ENCODE measurements at places on chromosomes 1 and 21.

GRCh38 chr1:48181669-48182367 lies 40.7 kb upstream of the SLC5A9 start:
- no peak for DNase-seq

DNA sequence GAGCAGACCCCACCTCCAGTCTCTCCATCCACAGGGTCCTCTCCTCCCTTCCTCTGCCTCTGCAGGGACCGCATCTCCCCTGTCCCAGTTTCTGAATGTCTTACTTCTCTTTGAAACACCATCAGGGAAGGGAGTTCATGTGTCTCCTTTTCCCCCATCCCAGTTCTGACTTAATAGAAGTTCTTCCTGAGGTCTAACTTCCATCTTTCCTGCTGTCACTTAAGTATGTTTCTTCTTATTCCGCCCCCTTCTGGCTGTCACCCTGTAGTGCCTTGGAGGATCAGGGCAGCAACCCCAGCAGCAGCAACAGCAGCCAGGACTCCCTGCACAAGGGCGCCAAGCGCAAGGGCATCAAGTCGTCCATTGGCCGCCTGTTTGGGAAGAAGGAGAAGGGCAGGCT lies 29.3 kb downstream of the MYOG start:
- DNase-seq = no peak

DNA sequence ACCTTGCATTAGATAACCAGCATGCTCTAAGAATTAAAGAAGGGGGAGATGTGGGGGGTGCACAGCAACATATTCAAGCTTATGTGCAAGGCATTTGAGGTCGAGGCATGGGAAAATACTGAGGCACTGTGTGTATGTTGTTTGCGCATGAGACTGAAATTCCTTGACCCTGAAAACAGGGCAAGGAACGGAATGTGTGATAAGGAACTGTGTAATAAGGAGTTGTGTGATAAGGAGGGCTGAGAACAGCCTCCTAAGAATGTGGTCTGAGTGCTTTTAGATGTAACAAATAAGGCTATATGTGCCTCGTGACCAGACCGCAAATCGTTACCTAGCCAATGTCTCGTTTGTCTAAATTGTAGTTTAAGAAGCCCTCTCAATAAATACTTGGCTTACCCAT lies 26.5 kb upstream of the ITLN1 start:
- DNase-seq = no peak

- no peak for DNase-seq
Observed at GRCh38 chr1:67097305-67097704, 37.5 kb downstream of the C1orf141 start.

DNA sequence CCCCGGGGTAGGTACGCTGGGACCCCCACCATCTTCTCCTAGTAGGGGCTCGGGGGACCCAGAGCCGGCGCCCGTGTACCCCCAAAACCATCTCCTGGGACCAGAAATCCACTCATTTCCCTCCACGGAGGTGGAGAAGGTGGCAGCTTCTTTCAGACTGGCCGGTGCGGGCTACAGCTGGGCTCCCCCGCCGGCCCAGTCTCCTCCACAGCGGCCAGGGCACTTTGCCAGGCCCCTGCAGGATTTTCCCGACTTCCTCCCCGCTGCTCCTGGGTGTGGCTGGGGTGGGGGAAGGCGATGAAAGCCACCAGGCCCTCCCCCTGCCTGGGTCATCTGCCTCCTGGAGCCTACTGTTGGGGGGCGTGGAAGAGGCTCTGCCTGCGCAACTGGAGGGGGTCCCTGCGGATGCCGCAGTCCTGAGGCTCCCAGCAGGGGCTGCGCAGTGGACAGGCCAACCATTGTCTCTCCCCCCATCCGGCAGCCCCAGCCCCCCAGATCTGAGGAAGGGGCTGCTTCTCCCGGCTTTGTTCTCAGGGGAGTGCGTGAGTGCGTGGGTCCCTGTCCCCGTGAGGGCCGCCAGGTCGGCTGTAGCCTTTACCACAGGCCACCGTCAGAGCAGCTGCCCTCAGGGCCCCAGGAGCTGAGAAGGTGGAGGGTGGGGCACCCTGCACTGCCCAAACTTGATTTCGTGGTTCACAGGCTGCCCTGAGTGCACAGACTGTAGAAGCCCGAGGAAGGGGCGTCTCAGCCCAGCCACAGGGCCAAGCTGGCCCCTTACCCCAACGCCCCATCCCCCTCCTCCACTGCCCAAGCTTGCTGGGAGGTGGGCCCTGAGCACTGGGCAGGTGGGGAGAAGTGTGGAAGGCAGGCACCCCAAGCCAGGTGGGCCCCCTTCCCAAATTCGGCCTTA lies 1.3 kb downstream of the AGRN start:
- DNase-seq = no peak

DNA sequence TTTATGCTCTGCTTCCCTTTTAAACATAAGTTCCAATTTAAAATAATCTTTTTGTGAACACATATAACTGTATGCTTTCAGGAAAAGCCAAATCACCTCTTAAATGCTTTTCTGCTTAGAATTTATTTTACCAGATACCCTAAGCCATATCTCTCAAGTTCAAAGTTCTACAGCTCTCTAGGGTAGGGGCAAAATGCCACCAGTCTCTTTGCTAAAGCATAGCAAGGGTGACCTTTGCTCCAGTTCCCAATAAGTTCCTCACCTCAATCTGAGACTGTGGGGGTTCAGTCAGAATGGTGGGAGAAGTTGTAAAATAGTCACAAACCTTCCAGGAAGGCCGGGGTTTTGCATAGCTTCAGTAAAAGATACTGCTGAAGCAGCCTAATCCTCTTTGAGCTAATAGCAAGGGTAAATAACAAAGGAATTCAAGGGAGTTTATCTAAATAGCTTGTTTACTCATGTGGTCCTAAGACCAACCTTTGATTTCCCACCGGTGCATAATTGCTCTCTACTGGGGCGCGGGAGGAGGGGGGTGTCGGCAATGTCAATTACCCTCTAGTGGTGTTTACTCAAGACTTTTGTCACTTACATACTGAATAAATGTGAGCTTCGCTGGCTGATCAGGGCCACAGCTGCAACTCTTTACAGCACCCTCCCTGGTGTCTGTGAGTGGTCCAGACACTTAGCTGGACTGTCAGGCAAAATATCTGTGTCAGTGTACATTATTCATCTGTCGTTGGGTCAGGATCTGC lies 1376.2 kb downstream of the NCAM2 start:
- no peak for DNase-seq

DNA sequence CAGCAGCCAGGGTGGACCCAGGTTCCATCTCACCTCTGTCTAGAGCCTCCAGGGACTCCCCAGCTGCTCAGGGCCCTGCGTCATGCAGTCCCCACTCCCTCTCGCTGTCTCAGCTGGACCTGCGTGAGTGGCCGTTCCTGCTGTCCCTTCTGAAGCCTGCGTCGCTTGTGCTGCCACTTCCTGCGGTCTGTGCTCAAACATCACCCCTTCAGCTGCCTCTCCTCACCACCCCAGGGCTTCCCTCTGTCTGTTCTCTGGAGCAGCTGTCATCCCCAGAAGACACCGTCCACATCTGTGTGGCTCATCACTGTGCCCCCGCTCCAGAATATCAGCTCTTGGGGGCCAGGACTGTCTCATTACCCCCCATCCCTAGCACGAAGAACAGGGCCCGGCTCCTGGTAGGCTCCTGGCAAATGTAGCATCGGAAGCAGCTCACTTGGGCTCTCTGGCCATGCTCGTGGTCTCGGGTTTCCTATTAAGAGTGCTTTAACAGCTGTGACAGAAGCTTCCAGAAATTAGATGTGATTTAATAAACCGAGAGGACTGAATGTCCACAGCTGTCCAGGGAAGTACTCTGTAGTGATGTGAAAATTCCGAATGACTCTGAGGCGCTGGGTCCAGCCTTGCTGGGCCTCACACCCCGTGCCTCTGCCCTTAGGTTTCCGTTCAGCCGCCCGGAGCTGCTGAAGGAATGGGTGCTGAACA lies 3.3 kb downstream of the THAP3 start:
- DNase-seq = no peak

- DNase-seq = no peak
Observed at GRCh38 chr1:204685236-204686006, at the start of gene LRRN2. LRRN2 (minus strand) TSS chr1:204685738; CDS start chr1:204619992, 65,746 bp downstream.

- DNase-seq = no peak
Observed at GRCh38 chr1:108117945-108118902, 81.9 kb downstream of the SLC25A24 start.

GRCh38 chr1:11379851-11380250 lies 99.1 kb upstream of the DISP3 start:
- no peak for DNase-seq

DNA sequence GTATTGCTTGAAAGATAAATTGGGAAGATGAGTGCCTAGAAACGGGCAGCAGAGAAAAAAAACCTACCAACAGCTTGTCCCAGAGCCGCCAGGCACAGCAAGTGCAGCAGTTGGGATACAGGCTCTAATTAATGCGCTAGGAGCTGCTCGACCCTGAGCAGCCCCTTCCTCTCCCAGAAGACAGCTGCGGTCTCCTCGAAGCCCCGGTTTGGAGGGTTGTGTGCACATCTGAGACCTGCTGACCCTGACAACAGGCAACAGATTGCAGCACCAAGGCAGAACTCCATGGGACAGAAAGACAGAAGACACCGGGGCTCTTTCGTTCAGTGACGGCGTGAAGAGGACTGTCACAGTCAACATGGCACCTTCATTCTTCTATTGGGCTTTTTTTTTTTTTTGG lies 101.4 kb downstream of the TSEN15 start:
- DNase-seq = no peak

GRCh38 chr1:119101563-119101962 lies 38.9 kb downstream of the WARS2 start:
- DNase-seq = no peak
